Sigmoid colon (tissue), 7 donors: ENCODE measurements at places on chromosomes 1 and 21.
A peak's percentile ranks its signal among the peaks of the same experiment; 100 is the strongest.

- no peak for DNase-seq
Observed at GRCh38 chr1:188023206-188023605, 1194.5 kb downstream of the PLA2G4A start.

- no peak for DNase-seq
Observed at GRCh38 chr1:95584315-95584714, 350.3 kb downstream of the RWDD3 start.

DNA sequence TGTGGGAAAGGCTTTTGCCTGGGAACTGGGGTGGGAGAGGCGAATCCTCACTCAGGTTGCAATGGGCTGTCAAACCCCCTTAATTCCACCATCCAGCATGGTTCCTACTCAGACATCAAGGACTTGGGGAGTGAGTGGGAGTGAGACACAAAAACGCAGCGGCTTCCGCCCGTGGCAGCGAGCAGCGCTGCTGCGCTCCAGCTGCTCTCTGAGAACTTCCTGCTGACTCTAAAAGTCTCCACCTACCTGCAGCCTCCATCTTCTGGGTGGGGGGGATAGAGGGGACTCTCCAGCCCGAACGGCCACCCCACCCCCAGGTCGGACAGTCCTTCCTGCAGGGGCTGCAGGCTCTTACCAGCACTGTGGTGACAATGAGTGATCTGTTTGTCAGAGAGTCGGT lies 184.4 kb downstream of the GRIK3 start:
- DNase-seq = no peak

DNA sequence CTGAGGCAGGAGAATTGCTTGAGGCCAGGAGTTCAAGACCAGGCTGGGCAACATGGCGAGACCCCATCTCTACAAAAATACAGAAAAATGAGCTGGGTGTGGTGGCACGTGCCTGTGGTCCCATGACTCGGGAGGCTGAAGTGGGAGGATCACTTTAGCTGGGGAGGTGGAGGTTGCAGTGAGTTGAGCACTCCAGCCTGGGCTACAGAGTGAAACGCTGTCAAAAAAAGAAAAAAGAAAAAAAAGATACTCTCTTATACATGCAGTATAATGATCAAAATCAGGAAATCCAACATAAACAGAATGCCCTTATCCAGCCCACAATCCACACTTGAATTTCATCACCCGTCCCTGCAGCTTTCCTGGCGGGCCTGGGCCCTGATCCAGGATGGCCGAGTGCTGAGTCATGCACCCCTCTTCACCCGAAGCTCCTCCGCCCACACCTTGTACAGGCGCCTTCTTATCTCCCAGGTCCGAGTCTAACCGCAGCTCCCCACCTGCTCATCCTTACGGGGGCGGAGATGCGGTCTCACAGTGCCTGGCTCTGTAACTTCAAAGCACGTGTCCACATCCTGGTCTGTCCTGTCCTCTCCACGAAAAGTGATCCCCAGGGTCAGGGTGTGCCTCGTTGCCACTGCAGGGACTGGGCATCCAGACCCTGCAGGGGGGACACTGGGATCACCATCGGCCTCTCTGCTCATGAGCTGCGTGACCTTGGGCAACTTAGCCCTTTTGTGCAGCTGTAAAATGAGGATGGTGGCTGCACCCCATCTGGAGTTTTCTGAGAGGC lies 120.2 kb upstream of the SLC45A1 start:
- DNase-seq = peak; percentile 91

- no peak for DNase-seq
Observed at GRCh38 chr1:101144671-101145448, 92.0 kb upstream of the S1PR1 start.

- no peak for DNase-seq
Observed at GRCh38 chr1:114154963-114155322, 1.3 kb upstream of the SYT6 start.

DNA sequence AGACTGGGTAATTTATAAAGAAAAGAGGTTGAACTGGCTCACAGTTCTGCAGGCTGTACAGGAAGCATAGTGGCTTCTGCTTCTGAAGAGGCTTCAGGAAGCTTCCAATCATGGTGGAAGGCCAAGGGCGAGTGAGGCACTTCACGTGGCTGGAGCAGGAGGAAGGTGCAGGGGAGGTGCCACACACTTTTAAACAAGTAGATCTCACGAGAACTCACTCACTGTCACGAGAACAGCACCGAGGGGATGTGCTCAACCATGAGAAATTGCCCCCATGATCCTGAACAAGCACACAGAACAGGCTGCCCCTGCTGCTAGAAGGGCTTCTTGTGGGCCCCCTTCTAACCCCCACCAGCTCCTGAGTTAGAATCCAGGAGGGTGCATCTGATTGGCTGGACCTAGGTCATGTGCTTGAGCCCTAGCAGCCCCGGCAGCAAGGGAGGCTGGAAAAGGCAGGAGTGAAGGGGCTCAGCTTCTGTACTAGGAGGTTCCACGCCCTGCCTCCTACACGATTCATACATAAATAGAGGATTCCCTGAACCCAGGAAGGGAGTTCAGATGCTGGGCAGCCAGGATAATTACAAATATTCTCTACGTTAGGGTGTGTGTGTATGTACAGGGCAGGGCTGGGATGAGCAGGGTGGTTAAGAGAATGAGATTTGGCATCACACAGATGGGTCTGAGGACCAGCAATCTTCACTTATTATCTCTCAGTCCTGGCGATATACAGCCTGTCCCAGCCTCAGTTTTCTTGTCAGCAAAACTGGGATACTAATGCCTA lies 72.8 kb upstream of the ATP5PO start:
- DNase-seq = no peak

DNA sequence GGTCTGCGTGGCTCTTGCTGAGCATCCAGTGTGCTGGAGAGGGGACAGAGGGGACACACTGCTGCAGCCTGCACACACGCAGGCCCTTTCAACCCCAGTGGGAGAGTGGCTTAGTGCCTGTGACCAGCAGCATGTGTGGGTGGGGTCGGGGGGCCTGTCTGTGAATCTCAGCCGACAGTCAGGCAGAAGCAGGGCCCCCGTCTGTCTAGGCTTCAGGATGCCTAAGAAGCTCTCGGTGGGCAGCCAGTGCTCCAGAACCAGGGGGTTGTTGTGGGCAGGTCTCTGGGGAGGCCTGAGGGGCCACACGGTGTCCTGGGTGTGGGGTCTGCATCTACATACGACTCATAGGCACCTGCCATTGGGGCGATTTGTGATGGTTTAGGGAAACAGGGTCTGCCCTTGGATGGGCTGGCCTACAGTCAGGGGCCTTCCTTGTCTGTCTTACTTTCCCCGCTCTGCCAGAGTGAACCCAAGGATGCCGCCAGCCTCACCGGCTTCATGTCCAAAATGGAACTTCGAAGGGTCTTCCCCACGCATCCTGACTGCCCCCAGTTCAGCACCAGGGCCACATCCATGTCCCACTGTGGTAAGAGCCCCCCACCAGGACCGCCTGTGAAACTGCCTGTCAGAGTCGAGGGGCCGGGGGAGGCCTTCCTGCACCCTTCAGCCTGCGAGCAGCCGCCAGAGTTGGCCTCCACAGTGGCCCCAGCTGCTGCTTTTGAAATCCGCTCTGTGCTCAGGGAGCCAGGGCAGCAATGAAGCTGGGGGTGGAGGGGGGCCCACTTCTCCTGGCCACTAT lies 1.6 kb downstream of the CCDC27 start:
- no peak for DNase-seq

DNA sequence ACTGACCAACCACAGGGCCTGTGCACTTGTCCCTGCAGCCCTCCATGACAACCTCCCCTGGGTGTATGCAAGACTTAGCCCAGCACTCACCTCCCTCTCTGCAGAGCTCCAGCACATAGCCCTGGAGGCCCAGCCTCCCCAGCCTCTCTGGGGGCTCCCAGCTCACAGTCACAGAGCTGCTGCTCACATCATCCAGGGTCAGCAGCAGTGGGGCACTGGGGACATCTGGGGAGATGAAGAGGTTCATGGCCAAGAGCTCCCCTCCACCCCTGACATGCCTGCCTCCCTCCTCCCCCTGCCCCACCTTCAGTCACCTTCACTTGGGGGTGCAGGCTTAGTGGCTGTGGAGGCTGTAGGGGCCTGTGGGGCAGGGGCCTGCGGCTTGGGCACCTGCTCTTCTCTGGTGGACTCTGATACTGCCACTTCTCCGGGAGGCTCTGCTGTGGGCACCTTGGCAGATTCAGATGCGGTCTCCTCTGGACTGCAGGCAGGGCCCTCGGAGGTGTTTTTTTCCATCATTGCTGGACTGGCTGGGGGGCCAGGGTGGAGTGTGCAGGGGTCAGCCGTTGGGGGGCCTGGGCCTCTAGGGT lies at the start of gene MYBPH:
Gene MYBPH, minus strand, starts transcription at position 590 of the 590 bp plus-strand sequence. Its CDS starts 71 bp downstream, at position 519.
- DNase-seq = no peak

DNA sequence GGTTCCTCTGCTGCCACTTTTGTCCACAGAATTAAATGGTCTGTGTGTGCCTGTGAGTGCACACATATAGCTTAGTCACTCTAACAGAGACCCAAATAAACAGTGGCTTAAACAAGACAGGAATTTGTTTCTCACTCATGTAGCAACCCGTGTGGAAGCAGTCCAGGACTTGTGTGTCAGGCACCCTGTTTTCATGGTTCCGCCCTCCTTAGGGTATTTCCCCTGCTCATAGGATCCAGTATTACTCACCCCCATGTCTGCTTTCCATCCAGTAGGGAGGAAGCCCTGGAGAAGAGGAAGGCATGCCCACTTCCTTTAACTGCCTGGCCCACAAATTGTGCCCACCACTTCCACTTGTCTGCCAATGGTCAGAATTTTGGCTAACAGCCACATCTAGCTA lies 41.3 kb upstream of the TACSTD2 start:
- peak; percentile 71 for DNase-seq

DNA sequence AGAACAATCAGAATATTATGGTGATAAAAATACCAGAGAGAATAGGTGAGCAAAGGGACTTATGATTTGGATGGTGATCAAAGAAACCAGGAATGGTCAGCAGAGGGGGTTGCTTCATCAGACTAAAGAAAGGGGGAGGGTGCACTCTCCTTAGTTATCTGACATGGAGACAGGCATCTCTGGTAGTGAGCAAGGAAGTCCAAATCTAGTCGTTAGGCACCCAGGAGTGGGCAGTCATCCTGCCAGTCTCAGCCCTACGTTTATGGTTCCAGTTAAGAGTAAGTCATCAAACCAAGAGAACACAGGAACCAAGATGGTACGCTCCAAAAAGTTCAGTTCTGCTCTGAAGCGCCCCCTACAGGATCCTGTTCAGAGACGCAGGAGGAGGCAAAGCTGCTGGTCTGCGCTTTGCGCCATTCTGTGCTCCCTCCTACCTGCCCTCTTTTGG lies 28.6 kb downstream of the EBNA1BP2 start:
- DNase-seq = no peak

GRCh38 chr1:201754353-201754752 lies 74.6 kb upstream of the IPO9 start:
- DNase-seq = no peak

DNA sequence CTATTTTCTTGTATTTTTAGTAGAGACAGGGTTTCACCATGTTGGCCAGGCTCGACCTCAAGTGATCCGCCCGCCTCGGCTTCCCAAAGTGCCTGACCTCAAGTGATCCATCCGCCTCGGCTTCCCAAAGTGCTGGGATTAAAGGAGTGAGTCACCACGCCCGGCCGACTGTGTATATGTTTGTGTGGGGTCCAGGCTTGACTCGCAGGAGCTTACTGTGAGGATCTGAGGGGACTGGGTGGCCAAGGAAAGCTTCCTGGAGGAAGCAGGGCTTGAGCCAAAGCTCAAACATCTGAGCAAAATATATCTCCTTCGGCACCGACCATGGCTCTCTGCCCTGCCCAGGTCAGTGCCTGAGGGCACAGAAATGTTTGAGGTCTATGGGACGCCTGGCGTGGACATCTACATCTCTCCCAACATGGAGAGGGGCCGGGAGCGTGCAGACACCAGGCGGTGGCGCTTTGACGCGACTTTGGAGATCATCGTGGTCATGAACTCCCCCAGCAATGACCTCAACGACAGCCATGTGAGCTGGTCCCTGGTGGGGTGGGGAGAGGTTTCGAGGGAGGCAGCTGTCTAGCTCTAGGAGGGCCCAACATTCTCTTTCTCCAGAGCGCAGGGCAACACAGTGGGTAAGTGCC lies 10.5 kb downstream of the PADI3 start:
- no peak for DNase-seq

DNA sequence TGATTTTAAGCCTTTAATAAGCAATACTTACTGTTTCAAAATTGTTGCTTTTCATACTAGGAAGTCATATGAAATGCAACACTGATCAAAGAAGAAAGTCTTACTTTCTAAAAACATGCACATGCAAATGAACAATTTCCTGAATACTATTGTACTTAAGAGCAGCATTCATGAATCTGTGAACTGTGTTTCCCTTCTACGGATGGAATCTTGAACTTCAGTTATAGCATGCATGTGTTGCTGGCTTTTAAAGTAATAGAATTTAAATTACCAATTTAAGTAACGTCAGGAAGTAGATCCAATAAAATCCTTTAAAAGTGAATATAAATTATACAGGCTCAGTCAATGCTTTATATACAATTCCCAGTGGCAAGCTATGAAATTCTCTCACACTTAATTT lies 348.9 kb downstream of the KCNT2 start:
- DNase-seq = no peak

- no peak for DNase-seq
Observed at GRCh38 chr21:38908537-38908936, 102.8 kb downstream of the ETS2 start.

DNA sequence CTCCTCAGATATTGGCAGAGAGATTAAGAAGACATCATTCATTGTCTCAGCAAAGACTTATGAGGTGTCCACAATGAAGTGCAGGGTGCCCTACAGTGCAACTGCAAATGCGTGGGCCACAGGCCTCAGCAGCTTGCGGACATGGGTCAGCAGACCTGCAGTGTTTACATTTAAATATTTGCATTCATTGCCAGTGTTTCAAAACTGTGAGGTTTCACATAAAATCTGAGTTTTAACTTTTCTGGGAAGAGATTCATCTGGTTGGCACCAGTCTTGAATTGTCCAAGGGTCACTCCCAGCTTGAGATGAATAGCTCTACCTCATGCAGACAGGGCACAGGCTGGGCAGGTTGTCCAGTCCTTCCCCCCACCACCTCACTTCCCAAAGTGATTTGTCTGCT lies 286.8 kb upstream of the DUSP10 start:
- no peak for DNase-seq

DNA sequence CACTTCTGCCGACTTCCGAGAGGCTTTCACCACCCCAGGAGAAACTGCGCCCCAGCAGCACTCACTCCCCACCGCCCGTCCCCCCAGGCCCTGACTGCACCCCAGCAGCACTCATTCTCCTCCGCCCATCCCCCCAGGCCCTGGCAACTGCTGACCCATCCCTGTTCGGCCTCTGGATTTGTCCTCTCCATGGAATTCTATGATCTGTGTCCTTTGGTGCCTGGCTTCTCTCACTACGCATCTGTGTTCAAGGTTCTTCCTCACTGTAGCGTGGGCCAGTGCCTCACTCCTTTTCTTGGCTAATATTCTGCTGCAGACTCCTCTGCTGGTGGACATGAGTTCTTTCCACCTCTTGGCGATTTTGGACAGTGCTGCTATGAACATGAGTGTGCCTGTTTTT lies 121.8 kb upstream of the ARHGEF16 start:
- no peak for DNase-seq

GRCh38 chr1:59669752-59670312 lies 144.9 kb upstream of the HOOK1 start:
- peak; percentile 82 for DNase-seq

DNA sequence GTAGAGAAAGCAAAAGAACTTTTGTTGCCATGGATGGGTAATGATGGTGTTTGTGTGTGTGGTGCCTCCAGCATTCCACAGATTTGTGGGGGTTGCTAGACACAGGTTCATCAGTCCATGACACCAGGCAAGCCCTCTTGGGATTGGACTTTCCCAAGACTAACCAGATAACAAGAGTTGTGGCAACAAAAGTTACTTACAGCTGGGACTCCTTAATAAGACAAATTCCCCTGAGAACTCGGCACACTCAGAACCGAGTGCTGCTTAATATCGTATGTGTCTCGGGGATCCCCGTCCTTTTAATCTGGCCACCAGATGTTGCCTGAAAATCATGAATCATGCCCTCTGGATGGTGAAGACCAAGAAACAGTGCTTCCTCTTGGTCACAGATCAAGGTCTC lies 193.3 kb downstream of the AJAP1 start:
- DNase-seq = no peak
